HCT116 (cell line): ENCODE measurements at places on chromosomes 6 and 20.
A peak's percentile ranks its signal among the peaks of the same experiment; 100 is the strongest.

DNA sequence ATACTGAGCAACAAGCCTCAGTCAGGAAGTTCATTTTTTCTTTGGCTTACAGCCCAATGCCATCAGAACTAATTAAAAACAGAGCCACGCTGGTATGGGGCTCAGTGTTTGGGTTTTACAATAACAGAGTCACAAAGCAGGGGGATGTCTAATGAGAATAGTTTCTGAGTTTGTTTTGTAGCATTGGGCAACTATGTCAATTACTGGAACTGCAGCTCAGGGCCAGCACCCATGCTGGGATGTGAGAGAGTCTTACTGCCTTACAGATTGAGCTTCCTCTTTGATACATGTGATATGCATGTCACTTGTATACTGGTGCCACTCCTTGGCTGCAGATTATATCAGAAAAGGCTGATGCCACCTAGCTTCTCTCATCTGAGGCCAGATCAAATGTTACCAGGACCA lies 117.6 kb downstream of the TFAP2B start:
- no peak for DNase-seq

GRCh38 chr6:1001655-1002349 lies 308.9 kb upstream of the EXOC2 start:
- DNase-seq = no peak

- DNase-seq = no peak
These were observed 4.0 kb upstream of the TUBB2B start for GRCh38 chr6:3231247-3232016.

- DNase-seq = peak; percentile 29
These were observed 92.6 kb downstream of the RNGTT start for GRCh38 chr6:88870717-88871330.

GRCh38 chr20:36109251-36109947 lies 45.1 kb upstream of the EPB41L1 start:
- no peak for DNase-seq

GRCh38 chr6:149929422-149929821 lies 6.5 kb upstream of the RAET1G start:
- no peak for DNase-seq

- no peak for DNase-seq
These were observed 150.7 kb downstream of the PDSS2 start for GRCh38 chr6:107308677-107309076.

GRCh38 chr20:60209048-60209447 lies 250.8 kb downstream of the CDH26 start:
- no peak for DNase-seq

DNA sequence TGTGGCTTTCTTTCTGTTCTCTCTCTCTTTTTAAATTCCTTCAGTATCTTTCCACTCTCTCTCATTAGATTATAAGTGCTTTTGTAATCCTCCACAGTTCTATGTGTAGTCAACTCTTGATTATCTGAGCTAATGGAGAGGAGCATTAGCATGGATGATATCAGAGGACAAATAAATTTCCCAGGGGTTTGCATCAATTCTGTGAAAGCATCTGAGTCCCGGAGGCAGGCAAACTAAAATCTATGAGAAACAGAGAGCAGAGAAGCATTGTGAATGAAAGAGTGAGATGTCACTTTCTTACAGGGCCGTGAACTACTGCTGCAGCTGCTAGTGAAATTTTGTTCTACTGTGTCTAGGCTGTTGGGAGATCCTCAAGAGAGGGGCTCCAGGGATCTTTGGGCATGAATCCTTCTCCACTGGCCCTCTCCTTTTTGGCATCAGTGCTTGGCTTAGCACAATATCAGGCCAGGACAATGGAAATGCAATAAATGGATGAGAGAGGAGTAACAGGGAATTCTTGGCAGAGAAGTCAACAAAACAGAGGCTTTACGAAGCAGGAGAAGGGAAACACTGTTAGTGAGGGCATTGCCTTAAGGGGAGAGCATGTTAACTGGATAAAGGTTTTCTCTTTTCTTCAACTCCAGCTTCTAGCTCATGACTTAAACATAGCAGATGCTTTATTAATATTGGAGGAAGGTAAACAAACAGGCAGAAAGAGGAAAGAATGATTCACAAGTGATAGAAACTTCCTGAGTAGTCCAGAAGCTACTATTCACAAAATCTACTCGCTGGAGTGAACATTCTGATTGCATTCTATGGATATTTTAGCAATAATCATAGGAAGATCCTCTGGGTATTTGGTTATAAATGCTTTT lies 847.0 kb upstream of the MAP3K7 start:
- DNase-seq = no peak

- no peak for DNase-seq
These were observed 58.9 kb downstream of the KIZ start for GRCh38 chr20:21184819-21185218.

DNA sequence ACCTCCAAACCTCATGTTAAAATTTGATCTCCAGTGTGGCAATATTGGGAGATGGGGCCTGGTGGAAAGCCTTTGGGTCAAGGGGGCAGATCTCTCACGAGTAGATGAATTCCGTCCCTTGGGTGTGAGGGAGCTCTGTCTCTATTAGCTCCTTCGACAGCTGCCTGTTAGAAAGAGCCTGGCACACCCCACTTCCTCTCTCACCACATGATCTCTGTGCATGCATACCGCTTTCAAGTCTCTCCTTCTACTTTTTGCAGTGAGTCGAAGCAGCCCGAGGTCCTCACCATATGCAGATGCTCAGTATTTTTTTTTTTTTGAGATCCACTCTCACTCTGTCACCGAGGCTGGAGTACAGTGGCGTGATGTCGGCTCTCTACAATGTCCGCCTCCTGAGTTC lies 176.9 kb downstream of the SYNDIG1 start:
- no peak for DNase-seq

- no peak for DNase-seq
These were observed 43.7 kb upstream of the ADTRP start for GRCh38 chr6:11822346-11822745.

DNA sequence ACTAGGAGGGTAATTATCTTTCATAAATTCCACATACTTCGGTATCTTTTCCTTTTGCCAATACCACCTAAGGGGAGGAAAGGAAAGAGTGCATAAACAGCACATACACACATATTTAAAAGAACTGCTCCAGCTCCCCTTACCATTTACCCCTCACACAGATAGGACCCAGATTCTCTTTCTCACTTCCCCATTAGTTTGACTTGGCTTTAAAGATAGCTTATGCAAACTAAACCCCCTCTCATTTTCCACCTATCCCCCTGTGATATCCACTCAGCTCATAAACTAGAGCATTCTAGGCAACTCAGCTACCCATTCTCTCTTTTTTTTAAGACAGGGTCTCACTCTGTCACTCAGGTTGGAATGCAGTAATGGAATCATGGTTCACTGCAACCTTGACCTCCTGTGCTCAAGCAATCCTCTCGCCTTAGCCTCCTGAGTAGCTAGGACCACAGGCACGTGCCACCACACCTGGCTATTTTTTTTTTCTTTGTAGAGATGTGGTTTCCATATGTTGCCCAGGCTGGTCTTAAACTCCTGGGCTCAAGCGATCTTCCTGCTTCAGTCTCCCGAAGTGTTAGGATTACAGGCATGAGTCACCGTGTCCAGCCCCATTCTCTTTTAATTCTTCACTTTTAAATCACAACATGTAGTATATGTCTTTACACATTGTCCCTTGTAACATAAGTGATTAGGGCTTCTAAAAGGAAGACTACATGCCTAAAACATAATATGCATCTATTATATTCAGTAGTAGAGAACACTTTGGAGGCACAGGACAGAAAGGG lies 4.0 kb downstream of the FUCA2 start:
- DNase-seq = no peak

DNA sequence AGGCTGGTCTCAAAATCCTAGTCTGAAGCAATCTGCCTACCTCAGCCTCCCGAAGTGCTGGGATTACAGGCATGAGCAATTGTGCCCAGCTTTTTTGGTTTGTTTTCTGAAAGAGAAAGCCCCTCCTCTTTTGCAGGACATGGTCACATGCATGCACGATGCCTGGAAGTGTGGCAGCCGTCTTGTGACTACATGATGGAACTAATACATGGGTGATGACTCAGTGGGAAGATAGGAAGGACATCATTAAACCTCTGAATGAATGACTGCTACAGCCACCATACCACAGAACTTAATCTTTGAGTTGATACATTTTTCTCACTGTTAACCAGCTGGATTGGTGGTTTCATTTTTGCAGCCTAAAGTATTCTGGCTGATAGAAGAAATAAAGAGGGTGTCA lies 13.4 kb upstream of the CTNNBL1 start:
- DNase-seq = no peak

DNA sequence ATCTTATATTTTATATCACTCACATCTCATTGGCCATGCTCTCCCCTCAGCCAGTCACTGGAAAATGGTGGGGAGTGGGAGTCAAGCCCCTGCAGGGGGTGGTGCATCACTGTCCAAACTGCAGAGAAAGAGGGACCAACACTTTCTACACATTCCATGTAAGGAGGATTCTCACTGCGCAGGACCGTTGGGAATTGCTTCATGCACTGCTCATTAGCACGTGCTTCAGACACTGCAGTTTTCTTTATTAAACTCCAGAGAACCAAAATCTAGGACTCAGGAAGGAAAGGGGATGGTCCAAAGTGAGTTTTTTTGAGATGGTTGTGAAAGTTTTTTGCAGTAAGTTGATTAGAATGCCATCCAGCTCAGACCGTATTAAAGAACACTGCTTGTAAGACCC lies 269.8 kb downstream of the FARS2 start:
- DNase-seq = no peak

DNA sequence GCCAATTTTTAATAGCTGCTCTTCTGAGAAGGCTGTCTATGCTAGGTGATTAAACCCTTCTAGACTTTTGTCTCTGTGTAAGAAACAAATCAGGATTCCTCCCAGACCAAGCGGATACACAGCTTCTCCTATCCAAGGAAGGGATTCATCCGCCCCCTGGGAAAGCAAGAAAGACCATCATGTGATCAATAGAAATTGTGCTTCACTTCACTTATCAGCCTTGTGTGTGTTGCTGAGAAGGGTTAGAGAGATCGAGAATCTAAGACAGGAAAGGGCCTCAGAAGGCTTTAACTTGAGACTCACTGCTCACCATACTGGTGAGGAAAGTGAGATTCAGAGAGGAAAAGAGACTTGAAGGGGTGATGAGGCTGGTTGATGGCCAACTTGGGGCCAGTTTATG lies 1.5 kb downstream of the ABCC10 start:
- no peak for DNase-seq

- no peak for DNase-seq
These were observed 149.7 kb downstream of the MRPL14 start for GRCh38 chr6:43977404-43978111.

- no peak for DNase-seq
These were observed 1.6 kb upstream of the SYNCRIP start for GRCh38 chr6:85644279-85644762.

GRCh38 chr6:108585921-108586536 lies 25.3 kb downstream of the FOXO3 start:
- DNase-seq = no peak

- no peak for DNase-seq
These were observed 21.3 kb upstream of the RREB1 start for GRCh38 chr6:7086488-7086887.

DNA sequence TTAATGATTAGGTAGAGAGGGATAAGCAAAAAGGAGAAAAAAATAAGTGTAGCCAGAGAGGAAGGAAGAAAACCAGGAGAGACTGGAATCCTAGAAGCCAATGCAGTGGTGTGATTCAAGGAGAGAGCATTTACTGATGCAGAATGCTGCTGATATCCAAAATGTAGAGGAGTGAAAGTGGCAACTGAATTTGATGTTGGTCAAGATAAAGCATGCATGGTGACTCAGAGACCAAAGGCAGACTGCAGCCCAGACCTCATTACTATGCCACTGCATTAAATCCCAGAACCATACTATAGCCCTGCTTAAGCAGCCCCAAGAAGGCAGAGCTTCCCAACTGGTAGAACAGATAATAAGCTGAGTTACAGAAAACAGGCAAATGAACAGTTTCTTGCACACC lies 15.8 kb downstream of the KLHL32 start:
- no peak for DNase-seq

- DNase-seq = no peak
These were observed 26.7 kb upstream of the SRC start for GRCh38 chr20:37319151-37319671.

GRCh38 chr20:49283176-49283702 lies 5.4 kb upstream of the ZNFX1 start:
- DNase-seq = no peak

- DNase-seq = no peak
These were observed 91.8 kb upstream of the CNKSR3 start for GRCh38 chr6:154602296-154602695.

DNA sequence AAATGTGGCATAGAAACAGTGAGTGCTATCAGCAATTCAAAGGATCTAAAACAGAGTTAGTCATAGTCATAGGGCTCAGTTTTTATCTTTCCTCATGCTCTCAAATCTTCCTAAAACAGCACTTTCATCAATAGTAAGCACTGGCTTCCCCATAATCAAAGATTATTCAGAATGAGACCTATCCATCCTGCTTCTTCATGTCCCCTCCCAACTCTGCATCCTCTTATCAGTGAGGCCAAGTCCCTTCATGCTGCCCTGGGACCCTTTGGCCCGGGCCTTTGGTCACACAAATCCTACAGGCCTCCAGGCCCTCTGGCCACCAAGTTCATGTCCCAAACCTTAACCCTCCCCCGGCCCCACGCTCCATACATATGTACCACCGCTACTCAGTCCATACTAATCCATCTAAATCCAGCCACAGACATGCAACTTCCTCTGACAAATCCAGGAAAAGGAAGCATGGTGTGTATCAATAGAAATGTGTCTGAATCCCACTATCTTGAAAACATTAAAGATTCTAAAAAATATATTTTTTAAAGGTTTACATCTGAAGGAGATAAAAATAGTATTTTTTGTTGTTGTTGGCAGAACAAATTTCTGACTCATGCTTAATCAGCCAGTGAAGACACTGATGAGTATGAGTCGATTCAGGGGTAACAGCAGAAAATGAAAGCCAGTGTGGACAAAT lies 143.5 kb downstream of the PDE7B start:
- no peak for DNase-seq

GRCh38 chr6:134373993-134374392 lies 56.1 kb upstream of the SGK1 start:
- no peak for DNase-seq

DNA sequence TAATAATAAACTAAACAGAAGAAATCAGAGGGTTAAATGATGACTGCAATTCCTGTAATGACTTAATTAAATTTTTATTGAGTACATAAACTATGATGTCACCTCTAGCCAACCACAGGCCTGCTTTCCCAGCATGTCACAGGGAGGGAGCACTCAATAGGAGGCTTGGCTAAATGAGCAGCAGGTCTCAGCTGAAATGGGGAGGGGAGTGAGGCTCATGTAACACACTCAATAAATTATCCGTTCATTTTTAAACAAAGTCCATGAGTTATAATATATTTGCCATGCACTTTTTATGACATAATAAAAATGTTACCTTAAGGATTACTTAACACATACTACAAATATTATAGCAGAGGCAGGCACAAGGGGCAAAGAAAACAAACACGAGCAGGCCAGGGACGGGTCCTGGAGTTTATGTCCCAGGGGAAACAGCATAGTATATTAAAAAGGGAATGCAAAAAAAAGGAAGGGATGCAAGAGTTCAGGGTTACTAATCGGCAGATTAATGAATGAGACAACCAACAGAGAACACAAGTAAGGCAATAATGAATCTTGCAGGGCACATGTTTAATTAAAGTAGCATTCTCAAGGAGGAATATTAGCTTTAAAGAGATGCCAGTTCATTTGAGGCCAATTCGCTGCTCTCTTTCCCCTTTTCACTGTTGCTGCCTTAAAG lies 27.1 kb upstream of the FAM83C start:
- no peak for DNase-seq

- no peak for DNase-seq
These were observed 429.7 kb downstream of the EPHA7 start for GRCh38 chr6:92989656-92990055.

- no peak for DNase-seq
These were observed 139.7 kb downstream of the MTHFD1L start for GRCh38 chr6:151005164-151005563.
